ENCODE measurements at places on chromosomes 13 and 19. TPM values are rescaled to one million over a fixed set of nuclear protein-coding genes. Genes with fewer than 3 reads are reported as not detected.

- DNase-seq, result no peak
Measured at GRCh38 chr13:36251526-36251925, 37.2 kb upstream of the SOHLH2 start.

- no peak for DNase-seq
Measured at GRCh38 chr13:29800687-29801086, 49.7 kb downstream of the UBL3 start.

Gene KCNC3
- 0.76 TPM for total RNA-seq

GRCh38 chr19:7699417-7700401 lies 2.2 kb downstream of the FCER2 start:
- no peak for DNase-seq

DNA sequence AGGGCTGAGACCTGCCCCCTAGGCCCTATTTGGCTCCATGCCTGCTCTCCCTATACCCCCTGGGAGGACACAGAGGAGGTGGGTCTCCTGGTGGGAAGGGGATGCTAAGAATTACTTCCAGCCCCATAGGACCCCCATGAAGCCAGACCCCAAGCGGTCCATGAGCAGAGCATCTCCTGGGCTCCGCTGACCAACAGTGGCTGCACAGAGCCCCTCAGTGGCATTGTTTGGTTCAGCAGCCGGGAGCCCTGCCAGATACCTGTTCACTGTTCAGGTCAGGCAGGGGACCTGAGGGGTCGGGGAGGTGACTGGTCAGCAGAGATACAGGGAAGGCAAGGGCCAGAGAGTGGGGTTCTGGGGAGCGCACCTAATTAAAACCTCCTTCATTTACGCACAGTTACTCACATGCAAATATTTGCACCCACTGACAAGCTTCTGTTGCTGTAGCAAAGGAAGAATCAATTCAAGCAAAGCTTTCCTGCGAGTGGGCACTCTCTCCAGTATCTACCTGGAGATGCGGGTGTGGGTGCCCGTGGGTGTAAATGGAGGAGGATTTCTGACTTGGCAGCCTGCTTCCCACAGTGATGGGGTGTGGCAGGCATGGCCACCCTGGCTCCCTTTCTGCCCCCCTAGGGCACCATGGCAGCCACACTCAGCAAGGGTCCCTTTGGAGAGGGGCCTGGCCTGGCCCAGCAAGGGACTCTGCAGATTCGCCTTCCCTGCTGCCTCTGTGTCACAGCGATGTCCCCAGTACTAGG lies 83.5 kb downstream of the CHST8 start:
- DNase-seq, result no peak

DNA sequence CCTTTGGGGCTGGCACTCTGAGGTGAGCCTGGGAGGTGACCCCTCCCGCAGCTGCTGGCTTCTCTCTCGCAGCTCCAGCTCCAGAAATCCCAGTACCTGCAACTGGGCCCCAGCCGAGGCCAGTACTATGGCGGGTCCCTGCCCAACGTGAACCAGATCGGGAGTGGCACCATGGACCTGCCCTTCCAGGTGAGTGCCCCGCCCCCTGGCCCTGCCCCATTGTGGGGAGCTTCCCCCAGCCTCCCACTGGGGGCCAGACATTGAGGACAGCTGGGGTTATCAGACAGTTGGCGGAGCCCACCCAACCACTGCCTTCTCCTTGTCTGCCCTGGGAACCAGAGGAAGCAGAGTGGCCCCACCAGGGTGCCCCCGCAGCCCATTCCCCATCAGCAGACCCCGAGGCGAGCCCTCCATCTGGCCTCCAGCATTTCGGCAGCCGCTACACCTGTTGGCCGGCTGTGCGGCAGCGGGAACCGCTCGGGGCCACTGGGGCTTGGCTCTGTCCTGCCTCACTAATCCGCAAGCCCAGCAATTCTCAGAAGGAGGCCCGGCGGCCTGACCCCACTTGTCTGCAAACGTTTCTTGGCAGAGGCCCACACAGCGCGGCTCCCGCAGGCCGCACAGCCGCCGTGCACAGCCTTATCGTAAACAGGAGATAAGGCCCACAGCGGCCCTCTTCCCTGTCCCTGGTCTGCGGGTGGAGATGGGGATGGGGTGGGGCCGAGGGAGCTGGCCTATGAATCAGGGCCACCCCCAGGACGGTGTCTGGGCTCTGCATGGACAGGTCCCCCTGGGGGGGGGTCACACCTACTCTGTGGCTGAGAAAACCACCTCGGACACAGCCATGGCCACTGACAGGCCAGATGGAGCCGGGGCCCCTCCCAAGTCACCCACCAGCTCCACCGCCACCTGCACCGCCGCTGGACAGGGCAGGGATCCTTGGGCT lies 48.0 kb downstream of the COMP start:
- no peak for DNase-seq

Gene CEACAM19
- 1.1 TPM for total RNA-seq

Gene PRTN3
- total RNA-seq, result not detected

Gene SLC25A41
- 0.13 TPM for total RNA-seq

Gene KLK4
- total RNA-seq, result not detected

Gene PEAK3
- 0.51 TPM for total RNA-seq

DNA sequence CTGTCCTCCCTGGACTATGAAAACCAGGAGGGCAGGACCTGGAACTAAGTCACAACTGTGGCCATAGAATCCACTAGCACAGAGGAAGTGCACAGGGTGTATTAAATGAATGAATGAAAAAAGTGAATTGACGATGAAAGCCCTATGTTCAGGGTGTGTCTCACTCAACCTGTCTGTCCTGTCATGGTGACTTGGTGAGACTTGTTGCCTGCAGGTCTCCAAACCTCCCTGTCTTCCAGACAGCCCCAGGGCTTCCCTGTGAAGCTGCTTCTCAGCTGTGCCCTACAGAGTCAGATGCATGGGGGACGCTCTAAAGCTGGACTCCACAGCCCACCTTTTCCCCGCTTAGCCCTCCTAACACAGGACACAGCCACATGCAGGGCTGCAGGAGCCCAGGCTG lies 4.8 kb upstream of the IGFL1 start:
- no peak for DNase-seq

- DNase-seq, result no peak
Measured at GRCh38 chr19:47161876-47162489, 31.3 kb downstream of the SAE1 start.

DNA sequence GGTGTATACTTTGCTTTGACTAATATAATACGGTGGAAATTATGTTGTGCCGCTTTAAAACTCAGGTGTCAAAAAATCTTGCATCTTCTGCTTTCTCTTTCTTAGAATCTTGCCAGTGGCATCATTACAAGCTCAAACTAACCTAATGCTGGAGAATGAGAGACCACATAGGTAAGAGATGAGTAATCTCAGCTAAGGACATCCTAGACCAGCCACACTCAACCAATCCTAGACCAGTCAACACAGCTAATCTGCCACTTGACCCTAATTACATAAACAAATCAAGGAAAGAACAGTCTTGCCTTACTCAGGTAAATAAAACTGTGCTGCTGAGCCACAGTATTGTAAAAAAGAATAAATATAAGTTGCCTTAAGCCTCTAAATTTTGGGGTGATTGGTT lies 1323.9 kb upstream of the SPRY2 start:
- no peak for DNase-seq

GRCh38 chr13:34006011-34006410 lies 188.1 kb downstream of the RFC3 start:
- DNase-seq, result no peak

DNA sequence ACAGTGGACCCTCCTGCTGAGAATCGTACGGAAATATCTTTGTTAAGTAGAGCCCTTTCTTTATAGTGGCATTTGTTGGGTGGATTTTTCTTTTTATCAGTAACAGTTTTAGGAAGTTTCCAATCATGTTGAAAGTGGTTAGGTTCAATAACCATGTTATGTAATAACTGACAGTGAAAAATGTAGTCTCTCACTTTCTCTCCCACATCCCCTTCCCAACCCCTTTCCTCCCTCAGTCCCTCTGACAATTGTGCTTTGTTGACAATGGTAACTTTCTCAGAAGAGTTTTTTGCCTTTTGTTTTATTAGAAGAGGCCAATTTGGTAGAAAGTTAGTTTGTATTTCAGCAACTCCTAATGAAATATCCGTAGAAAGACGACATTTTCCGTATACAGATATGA lies 77.8 kb upstream of the SLAIN1 start:
- no peak for DNase-seq

Gene TMEM38A
- total RNA-seq, result 0.90 TPM

GRCh38 chr13:85368686-85369085 lies 430.5 kb downstream of the SLITRK6 start:
- DNase-seq, result no peak

Gene FAM83E
- total RNA-seq, result 0.26 TPM

GRCh38 chr13:28636677-28637317 lies 22.1 kb upstream of the POMP start:
- DNase-seq, result peak; percentile 65

Gene LRCH1
- 13.7 TPM for total RNA-seq

Gene CDC42EP5
- 112 TPM for total RNA-seq

- DNase-seq, result no peak
Measured at GRCh38 chr13:105007166-105007808, 1528.2 kb downstream of the EFNB2 start.

- DNase-seq, result no peak
Measured at GRCh38 chr13:103878891-103879605, 812.8 kb upstream of the SLC10A2 start.

DNA sequence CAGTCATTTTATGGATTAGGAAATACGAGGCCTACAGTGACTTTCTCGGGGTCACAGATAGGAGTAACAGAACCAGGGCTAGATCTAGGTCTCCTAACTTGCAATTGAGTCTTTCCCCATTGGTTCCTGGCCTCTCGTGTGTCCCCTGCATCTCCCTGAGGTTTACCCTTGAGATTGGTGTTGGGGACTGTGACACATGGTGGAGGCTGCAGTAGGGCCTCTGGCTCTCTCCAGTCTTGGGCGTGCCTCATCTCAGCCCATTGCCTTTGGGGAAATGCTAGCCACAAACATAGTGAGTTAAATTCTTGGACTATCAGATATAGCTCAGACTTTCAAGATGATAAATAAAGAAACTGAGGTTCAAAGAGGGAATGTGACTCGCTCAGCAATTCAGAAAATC lies 212.1 kb downstream of the KCNRG start:
- no peak for DNase-seq

DNA sequence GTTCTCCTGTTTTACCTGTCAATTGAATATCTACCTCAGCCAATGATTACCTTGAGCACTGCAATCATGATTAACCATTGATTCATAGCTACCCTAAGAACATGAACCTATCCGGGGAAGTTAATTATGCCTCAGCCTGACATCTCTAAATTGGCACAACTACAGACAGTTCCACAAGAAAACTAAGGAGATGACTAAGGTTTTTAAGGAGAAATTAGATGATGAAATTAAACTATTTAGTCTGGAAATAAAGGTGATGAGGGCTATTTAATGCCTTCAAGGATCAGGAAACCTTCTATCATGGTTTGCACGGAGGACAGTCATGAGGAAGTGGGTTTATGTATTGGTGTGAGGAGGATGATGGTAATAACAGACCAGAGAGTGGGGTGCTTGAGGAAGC lies 203.4 kb downstream of the COL4A1 start:
- DNase-seq, result no peak

GRCh38 chr19:12090807-12091206 lies 26.3 kb downstream of the ZNF844 start:
- DNase-seq, result peak; percentile 66

DNA sequence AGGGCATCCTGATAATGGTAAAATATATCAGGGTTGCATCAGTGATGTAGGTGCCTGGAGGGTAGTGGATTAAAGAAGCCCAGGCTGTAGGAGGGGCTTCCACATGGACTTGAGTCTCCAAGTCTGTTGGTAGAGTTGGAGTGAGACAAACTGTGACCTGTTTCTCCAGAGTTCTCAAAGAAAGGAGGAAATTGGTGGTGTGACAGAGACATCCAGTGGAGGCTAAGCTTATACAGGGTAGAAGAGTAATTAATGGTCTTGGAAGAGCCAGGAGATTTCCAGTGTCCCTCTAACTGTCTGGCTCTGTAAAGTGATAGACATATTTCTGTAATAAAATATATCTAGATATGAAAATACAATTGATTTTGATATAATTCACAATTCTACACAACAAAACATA lies 61.1 kb downstream of the GPC5 start:
- DNase-seq, result no peak

GRCh38 chr13:31351376-31351775 lies 151.6 kb downstream of the B3GLCT start:
- no peak for DNase-seq

Gene GNA15
- 0.13 TPM for total RNA-seq

- DNase-seq, result no peak
Measured at GRCh38 chr19:54186934-54187381, 2.4 kb downstream of the MBOAT7 start.

Gene DCLK1
- total RNA-seq, result 10.5 TPM

DNA sequence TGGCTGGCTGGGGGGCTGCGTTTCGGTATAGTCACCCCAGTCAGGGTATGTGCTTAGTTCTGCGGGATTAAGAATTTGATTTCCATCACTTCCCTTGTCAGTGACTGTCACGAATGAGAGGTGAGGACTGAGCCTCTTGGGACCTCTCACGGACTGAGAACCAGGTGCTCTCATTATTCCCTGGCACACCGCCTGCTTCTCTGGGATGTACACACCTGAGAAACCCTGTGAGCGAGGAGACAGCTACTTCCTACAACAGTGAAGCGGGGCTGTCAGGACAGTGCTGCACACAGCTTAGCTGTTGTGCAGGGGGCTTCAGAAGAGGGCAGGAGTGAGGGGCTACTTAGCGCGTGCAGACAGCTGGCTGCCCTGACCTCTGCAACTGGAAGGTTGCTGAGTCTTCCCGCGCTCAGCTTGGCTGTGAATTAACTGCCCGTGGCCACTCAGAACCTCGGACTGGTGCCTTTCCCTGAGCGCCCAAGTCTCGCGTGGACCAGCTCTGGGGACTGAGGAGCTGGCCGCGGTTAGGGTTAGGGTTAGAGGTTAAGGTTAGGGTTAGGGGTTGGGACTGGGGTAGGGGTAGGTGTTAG lies 65.3 kb upstream of the MCF2L start:
- DNase-seq, result no peak

DNA sequence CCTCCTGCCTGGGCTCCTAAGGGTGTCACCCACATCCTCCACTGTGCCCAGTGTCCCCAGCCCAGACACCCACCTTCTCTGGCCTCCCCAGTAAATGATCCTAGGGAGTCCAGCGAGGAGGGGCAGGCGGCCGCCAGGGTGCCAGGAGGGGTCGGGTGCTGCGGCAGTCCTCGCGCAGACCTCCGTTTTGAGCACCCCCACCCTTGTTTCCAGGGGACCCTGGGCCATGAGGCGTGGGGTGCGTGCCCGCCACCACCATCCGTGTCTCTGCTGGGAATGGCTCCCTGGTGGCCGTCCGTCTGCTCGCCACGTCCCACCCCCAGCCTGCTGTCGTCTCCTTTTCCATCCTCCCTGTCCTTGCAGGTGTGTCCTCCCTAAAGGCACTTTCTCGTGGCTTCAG lies 133.0 kb downstream of the KDM4B start:
- DNase-seq, result no peak

DNA sequence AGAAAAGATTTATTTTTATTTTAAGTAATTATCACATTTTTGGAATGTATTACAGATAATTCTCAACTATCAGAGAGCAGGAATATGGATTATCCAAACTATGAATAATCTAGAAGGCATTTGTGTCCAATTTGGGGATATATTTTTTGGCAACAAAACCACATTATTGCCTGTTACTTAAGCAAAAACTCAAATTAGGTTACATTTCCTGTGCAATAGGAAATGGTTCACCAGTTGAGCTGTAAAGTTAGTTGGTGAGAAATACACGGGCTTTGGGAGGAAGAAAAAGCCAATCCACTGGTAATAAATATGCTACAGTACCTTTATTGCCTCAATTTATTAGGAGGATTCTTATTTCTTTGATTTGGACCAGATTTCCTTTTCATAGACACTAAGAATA lies 1075.2 kb downstream of the PCDH9 start:
- DNase-seq, result peak; percentile 20

- peak; percentile 50 for DNase-seq
Measured at GRCh38 chr19:49746206-49746958, 16.7 kb downstream of the TSKS start.

Data from dermis microvascular lymphatic vessel endothelial cell (primary cell).